ENCODE measurements at places on chromosomes 7 and 10. TPM values are rescaled to one million over a fixed set of nuclear protein-coding genes. Genes with fewer than 3 reads are reported as not detected.
A peak's percentile ranks its signal among the peaks of the same experiment; 100 is the strongest.

SAP25 gene
- total RNA-seq = 9.7 TPM

GSAP gene
- total RNA-seq = 1.6 TPM

DNA sequence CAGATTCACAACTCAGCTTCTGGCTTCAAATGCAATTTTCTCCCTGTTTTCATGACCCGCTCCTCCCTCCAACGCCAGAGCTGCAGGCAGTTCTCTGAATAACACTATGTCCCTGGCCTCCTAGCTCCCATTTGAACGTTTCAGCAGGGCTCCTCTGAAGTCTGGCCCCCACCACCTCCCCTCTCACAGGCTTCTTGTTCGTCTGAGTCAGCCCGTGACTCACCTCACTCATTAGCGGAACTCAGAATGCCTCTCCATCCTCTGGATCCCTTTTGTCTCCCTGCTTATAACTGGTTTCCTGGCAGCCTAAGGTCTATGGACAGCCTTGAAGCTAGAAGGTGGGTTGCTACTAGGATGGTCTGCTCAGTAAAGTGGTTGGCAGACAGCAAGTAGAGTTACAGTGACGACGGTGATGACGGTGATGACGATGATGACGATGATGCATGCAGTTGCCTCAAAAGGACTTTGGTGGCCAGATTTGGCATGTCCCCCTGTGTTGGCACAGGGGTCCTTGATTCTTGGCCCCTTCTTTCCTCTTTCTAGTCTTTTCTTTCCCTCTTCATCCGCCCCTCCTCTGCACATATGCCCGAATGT is 83.3 kb upstream of the MKLN1 start:
- no peak overlapping the region for H3K4me3 ChIP-seq
- H3K27me3 ChIP-seq = no peaks in the 10 kb centered on the region
- peaks cover 11% of the 10 kb centered on the region for H3K4me1 ChIP-seq
- no peak for DNase-seq
- H3K27ac ChIP-seq = no peak overlapping the region
- H3K36me3 ChIP-seq = no peaks in the 10 kb centered on the region

DNA sequence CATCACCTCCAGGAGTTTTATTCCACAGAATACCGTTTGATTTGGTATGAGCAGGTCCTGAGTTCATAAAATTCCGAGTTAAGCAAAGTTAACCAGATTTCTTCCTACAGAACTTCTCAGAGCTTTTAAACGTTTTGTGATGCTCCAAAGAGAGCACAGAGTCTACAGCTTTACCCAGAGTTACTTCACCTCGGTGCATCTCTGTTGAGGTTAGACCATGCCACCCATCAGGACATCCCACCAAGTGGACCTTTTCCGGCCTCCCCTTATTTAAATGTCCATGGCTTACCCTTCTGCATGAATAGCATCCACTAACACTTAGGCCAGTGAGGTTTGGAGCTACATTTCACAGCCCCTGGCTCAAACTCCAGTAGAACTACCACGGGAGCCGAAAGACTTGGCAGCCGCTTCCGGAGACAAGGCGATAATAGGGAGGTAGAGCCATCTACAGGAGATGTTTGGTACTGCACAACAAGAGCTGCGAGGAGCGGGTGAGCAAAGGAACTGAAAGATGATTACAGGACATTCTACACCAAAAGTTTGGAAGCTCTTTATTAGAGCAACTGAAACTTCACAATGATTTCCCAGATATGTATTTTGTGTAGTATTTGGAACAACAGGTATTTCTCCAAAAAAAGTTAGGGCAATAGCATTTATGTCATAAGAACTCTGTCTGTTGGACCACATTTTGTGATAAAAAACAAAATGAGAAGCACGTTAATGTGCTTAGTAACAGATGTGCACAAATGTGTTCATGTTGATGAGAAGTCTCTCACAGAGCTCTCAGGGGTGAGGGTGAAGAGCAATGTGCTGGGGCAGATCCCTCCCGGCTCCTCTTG is 174.7 kb downstream of the HERPUD2 start:
- H3K27ac ChIP-seq = no peak overlapping the region
- H3K4me3 ChIP-seq = no peak overlapping the region
- no peaks in the 10 kb centered on the region for H3K27me3 ChIP-seq
- peak; percentile 71 for DNase-seq
- H3K36me3 ChIP-seq = no peaks in the 10 kb centered on the region
- no peaks in the 10 kb centered on the region for H3K4me1 ChIP-seq
